ENCODE measurements at places on chromosomes 6 and 20.

DNA sequence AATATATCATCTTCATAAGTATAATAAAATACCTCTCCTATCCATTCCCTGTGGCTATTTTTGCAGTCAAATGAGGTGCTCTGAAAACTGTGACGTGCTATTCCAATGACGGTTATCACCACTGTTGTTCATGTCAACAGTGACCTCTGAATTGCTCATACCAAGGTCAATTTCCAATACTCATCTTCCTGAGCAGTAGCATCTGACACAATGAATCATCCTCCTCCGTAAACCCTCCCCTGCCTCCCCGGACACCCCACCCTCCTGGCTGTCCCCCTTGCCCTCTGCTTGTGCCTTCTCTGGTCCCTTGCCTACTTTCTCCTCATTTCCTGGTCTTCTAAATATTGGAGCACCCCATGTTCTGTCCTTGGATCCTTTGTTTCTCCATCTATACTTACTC, 77.7 kb upstream of the SLC22A23 start:
- no peak for DNase-seq

- no peak for DNase-seq
Observed at GRCh38 chr20:1373614-1374013, 19.2 kb downstream of the FKBP1A start.

GRCh38 chr6:46940433-46941226, 18.9 kb upstream of the ADGRF5 start:
- no peak for DNase-seq

DNA sequence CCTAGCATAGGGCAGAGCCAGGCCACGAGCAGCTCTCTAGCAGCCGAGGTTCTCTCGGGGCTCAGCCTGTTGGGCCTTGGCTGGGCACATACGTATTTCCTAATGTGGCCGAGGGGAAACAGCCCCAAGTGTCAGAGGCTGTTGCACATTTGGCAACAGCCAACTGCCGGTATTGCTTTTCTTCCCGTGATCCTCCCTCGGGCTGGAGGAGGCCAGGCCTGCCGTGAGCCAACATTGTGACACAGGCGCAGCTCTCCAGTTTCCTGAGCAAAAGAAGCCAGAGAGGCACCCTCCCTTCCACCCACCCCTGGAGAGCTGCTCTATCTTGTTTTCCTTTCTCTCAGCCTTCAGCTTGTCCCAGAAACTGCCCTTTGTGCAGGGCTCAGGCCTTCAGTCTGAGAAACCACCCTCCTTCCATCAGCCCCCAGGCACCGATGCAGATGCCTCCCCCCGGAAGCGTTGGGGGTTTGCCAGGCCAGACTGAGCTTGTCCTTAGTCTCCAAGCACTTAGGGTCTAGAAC, 5.1 kb upstream of the BPI start:
- DNase-seq: no peak

- no peak for DNase-seq
Observed at GRCh38 chr20:51122931-51123658, 100.2 kb upstream of the KCNG1 start.

GRCh38 chr6:159701413-159701999, 8.5 kb upstream of the SOD2 start:
- no peak for DNase-seq

DNA sequence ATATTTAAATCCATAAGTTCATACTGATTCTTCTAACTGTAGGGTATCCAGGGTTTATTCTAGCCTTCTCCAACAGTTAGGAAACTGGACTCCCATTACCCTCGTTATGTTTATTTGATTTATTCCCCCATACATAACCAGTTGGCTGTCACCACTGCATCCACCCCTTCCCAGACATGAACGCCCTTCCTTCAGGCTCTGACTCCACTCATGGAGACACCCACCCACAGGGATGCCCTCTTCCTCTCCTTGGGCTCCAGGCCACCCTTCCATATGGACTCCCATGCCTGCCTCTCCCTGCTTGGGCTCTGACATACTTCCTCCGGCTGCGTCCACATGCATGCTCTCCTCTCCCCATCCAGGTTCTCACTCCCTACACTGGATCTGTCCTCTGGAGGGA, 124.0 kb downstream of the FIG4 start:
- DNase-seq: no peak

GRCh38 chr20:38581013-38581412, at the start of gene ADIG:
ADIG (plus strand) TSS chr20:38581197; CDS start chr20:38581251, 54 bp downstream.
- DNase-seq: no peak

Data from WTC11 (cell line).